ENCODE measurements at places on chromosomes 5 and 9. TPM values are rescaled to one million over a fixed set of nuclear protein-coding genes. Genes with fewer than 3 reads are reported as not detected.

LCN15 gene
- total RNA-seq: not detected

C9orf50 gene
- total RNA-seq: not detected

DNA sequence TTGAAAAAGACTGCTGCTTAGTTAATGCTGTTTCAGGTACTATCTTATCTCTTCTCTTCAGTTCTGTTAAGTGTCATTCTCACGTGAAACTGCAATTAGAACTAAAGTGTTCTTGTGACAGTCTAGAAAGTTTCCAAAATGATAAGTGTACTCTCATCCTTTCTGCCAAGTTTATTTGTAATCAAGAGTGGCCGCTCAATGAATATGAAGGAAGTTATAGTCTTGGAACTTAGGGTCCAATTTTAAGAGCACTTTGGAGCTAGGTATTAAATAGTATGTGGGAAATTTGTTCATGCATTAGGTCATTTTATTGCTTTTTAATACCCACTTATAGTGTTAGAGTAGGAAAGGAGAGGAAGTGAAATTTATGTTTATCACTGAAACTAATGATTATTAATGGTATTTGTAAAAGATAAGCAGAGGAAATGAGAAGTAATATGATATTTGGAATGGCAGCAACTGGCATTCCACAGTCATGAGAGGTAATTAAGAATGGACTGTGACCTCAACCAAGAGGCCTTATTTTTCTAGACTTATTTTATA, 20.4 kb downstream of the XRCC4 start:
- ATAC-seq: no peak

DNA sequence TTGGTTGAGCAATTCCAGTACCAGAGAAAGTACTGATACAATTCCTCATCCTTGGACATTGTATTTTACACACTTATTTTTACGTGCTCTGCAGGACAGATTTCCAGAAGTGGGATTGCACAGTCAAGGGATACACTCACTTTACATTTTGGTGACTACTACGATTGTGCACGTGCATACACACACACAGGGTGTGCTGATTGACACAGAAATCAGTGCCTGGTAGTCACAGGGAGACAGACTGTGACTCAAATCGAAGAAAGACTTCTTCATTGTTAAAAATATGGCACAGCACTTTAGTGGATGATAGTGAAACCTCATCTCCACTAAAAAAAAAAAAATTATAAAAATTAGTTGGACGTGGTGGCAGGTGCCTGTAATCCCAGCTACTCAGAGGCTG, 1.5 kb downstream of the GARIN3 start:
- ATAC-seq: peak; percentile 33

DNA sequence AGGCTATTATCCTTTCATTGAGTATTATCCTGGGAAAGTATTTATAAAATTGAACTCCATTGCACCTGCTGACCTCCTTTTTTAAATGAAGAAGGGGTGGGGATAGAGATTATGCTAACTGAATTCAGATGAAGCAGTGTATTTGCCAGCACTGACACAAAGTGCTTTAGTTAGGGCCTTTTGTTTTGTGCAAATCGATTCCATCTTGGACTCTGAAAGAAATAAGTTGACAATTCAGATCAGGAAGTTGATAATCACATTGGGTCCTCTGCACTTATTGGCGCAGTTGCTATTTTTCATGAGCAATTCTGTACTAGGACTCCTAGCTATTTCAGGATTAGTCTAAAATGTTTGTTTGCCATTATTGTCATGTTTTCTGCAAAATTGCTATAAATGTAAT, 101.6 kb upstream of the FSD1L start:
- ATAC-seq: no peak

All from activated T-helper 17 cell treated with anti-CD3 and anti-CD28 coated beads, Interleukin-2, amount 50 U/mL, for 72 hours (primary cell).